ENCODE measurements at places on chromosomes 1 and 21. TPM values are rescaled to one million over a fixed set of nuclear protein-coding genes. Genes with fewer than 3 reads are reported as not detected.

The C1orf141 gene
- total RNA-seq = 11.4 TPM

GRCh38 chr1:23178414-23178813 lies 9.8 kb upstream of the LUZP1 start:
- no peaks in the 10 kb centered on the region for H3K36me3 ChIP-seq
- H3K4me1 ChIP-seq = peaks cover 6% of the 10 kb centered on the region
- no peak overlapping the region for H3K4me3 ChIP-seq
- H3K27ac ChIP-seq = peak overlapping the region; percentile 93

GRCh38 chr21:14403681-14404318 lies 20.9 kb upstream of the HSPA13 start:
- H3K36me3 ChIP-seq = no peaks in the 10 kb centered on the region
- H3K27ac ChIP-seq = no peak overlapping the region
- no peaks in the 10 kb centered on the region for H3K4me1 ChIP-seq
- DNase-seq = no peak
- no peak overlapping the region for H3K4me3 ChIP-seq

- no peaks in the 10 kb centered on the region for H3K36me3 ChIP-seq
- H3K27ac ChIP-seq = no peak overlapping the region
- no peak for DNase-seq
- no peaks in the 10 kb centered on the region for H3K27me3 ChIP-seq
These were observed 105.3 kb downstream of the PTGS2 start for GRCh38 chr1:186574926-186575325.

DNA sequence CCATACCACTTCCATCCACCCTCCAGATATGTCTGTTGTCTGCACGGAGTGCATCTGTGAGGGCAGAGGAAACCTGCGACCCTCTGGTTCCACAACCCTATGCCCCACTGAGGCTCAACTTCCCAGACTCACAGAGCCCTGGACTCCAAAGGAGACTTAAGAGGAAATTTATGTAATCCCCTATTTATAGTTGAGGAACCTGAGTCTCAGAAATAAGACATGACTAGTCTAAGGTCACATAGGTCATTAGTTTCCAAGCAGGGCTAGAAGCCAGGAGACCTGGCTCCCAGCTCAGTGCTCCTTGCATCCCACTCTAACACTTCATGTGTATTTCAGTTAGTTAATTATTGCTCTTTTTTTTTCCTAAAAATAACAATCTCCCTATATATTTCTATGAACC lies 15.7 kb upstream of the LEMD1 start:
- H3K4me1 ChIP-seq = peaks cover 22% of the 10 kb centered on the region
- H3K36me3 ChIP-seq = no peaks in the 10 kb centered on the region
- no peak overlapping the region for H3K27ac ChIP-seq

DNA sequence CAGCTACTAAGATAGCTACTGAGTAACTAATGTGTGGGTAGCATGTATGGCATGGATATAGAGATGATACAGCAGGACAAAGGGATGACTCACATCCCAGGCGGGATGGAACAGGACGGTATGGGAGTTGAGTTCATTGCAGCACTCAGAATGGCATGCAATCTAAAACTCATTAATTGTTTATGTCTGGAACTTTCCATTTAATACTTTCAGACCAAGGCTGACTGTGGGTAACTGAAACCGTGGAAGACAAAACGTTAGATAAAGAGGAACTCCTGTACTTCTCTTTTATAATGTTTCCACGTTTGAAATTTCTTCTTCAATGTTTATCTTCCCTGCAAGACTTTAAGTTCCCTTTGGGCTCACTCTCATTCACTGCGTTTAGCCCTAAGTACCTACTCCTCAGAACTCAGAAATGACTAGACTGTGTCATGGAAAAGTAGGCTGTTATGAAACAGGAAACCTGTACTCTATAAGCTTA lies 151.9 kb downstream of the MAGI3 start:
- H3K27me3 ChIP-seq = no peaks in the 10 kb centered on the region
- no peaks in the 10 kb centered on the region for H3K36me3 ChIP-seq
- H3K4me1 ChIP-seq = no peaks in the 10 kb centered on the region
- no peak overlapping the region for H3K4me3 ChIP-seq
- no peak overlapping the region for H3K27ac ChIP-seq

DNA sequence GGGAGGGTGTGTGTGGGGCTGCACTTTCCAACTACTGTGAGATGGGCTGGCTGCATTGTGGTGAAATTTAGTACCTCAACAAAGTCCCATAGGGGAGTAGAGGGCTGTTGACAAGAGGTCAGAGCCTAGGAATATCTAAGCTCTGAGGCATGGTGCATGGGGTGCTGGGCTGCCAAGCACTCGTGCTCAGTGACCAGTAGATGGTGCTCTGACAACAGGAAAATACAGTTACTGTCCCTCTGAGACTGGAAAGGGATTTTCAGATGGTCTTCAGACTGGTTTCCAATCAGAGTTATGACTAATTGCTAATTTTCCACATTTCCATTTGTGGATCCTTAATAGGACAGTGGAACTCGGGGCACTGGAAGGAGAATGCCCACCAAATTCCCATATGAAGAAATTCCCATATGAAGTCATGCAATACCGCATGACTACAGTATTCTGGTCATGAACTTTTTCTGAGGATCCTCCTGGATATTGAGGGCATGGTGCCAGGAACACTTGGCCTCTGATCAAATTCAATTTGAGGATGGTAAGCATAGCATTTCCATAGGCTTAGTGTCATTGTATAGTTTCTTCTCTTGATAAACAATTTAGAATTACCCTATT lies 4.1 kb upstream of the CACNA1E start:
- H3K4me3 ChIP-seq = no peak overlapping the region
- no peaks in the 10 kb centered on the region for H3K36me3 ChIP-seq
- peaks cover 41% of the 10 kb centered on the region for H3K27me3 ChIP-seq
- peak; percentile 82 for DNase-seq
- no peaks in the 10 kb centered on the region for H3K4me1 ChIP-seq
- H3K27ac ChIP-seq = no peak overlapping the region

The CAMK2N1 gene
- total RNA-seq = 44.3 TPM

The ZNF436 gene
- total RNA-seq = 30.9 TPM

GRCh38 chr1:109838838-109839240 lies 71.8 kb upstream of the CSF1 start:
- H3K27ac ChIP-seq = no peak overlapping the region
- H3K4me1 ChIP-seq = no peaks in the 10 kb centered on the region
- no peaks in the 10 kb centered on the region for H3K27me3 ChIP-seq
- no peaks in the 10 kb centered on the region for H3K36me3 ChIP-seq

DNA sequence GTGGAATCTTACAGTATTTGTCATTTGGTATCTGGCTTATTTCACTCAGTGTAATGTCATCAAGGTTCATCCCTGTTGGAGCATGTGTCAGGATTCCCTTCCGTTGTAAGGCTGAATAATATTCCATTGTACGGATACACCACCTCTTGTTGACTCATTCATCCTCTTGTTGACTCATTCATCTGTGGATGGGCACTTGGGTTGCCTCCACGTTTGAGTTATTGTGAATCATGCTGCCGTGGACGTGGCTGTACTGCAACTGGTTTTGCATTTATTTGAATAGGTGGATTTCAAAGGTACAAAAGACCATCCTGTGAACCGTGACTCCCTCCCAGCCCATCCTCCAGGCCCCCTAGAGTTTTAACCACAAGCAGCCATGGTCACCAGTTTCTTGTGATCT lies 11.9 kb upstream of the TCP10L start:
- H3K36me3 ChIP-seq = peaks cover 13% of the 10 kb centered on the region
- no peaks in the 10 kb centered on the region for H3K4me1 ChIP-seq

DNA sequence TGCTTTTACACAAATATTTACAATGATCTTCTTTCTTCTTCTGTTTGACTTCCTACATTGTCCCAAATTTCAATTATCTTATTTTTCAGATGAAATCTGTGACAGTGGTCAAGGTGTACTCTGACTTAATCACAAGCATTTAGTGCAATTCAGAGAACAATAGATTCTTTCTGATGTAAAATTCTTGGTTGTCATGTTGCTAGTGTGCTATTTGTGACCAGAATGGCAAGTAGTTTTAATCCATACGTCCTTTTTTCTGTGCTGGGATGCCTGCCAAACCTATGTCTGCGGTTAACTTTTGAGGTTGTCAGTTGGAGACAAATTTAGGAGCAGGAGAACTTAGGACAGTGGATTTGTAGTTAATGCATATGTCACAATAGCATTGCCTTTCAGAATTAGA lies 31.0 kb downstream of the NCAM2 start:
- no peak overlapping the region for H3K4me3 ChIP-seq
- H3K27me3 ChIP-seq = no peaks in the 10 kb centered on the region
- no peaks in the 10 kb centered on the region for H3K4me1 ChIP-seq
- no peak for DNase-seq

The PTCH2 gene
- 0.94 TPM for total RNA-seq

DNA sequence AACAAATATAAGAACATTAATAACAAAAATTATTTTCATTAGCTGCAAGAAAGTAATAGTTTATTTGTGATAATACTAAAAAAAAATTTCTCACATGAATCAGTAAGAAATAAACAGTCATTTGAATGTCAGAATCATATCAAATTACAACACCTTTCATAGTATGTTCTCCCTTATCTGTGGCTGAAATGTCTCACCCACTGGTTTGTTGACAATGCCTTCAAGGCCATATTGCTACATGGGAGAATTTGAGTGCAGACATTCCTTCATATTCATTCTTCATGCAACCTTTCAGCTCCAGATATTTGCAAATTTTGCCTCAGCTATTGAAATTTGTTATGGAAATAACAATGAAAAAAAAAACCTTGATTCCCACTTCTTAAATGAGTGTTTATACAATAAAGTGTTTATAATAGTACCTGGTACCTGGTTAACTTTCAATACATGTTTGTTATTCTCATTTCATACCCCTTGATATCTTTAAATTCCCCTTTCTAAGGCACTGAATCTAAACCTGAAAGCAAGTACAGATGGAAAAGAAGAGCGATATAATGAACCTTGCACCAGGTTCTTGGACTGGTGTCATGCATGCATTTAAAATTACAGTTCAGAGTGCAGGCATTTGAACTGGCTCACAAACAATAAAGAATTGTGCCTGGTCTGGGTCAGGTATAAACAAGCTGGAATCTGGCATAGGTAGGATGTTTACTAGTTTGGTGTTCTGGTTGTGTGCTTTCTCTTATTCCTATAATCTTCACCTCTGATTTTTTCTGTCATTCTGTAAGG lies 242.2 kb upstream of the ADGRL2 start:
- no peaks in the 10 kb centered on the region for H3K27me3 ChIP-seq
- no peaks in the 10 kb centered on the region for H3K36me3 ChIP-seq
- DNase-seq = no peak
- H3K27ac ChIP-seq = no peak overlapping the region
- no peaks in the 10 kb centered on the region for H3K4me1 ChIP-seq

The PLCH2 gene
- 7.9 TPM for total RNA-seq

The USH2A gene
- total RNA-seq = 0.11 TPM

The AGMAT gene
- 0.40 TPM for total RNA-seq

DNA sequence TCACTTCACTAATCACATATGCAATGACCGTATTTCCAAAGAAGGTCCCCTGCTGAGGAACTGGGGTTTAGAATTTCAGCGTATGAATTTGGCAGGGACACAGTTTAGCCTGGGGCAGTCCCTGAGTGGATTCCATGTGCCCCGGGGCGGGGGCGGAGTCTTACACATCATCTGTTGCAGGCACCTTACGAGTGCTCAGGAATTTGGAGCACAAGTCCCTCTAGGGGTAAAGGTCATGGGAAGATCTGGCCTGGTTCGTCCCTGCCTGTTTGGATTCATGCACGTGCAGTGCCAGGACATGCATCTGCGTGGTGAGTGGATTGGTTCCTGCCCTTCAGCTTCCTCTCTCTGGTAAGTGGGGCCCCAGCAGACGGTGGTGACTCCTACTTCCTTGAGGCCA lies 208.3 kb upstream of the C1orf174 start:
- H3K4me3 ChIP-seq = no peak overlapping the region
- no peak overlapping the region for H3K27ac ChIP-seq
- no peaks in the 10 kb centered on the region for H3K36me3 ChIP-seq
- H3K27me3 ChIP-seq = no peaks in the 10 kb centered on the region
- no peaks in the 10 kb centered on the region for H3K4me1 ChIP-seq

DNA sequence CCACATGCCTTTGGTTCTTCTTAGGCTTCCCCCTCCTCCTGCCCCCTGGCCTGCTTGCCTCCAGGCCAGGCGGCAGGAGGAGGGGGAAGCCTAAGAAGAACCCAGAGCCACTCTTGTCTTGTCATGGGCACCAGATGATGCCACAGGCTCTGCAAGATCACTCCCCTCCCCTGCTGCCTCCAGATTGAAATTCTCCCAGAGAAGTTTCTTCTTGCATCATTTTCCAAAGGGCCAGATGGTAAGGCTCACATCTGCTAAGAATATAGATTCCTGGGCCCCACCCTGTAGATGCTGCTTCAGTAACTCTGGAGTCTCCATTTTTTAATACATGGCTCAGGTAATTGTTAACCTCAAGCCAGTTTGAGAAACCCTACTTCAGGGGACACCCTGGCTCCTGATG lies 60.8 kb downstream of the FAM163A start:
- no peak overlapping the region for H3K4me3 ChIP-seq
- no peak for DNase-seq
- H3K36me3 ChIP-seq = no peaks in the 10 kb centered on the region
- no peaks in the 10 kb centered on the region for H3K27me3 ChIP-seq
- H3K4me1 ChIP-seq = no peaks in the 10 kb centered on the region
- no peak overlapping the region for H3K27ac ChIP-seq

The ADGRL2 gene
- 72.8 TPM for total RNA-seq

DNA sequence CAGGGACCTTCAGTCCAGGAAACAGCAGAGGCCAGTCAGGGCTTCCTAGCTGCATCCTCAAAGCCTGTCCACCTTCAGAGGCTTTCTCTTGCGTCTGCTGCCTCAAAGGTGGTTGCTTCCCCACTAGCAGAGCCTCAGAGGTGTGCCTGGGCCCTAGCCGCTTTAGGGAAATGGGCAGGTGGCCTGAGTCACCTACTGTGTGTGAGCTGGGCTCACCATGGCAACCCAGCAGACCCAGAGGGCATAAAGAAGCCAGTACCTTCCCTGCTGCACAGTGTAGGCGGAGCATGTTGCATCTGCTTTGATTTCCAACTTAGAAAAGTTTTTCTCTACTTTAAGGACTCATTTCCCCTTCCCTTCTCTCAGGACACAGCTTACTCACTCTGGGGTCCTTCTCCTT lies 12.5 kb downstream of the SLC9A1 start:
- H3K27ac ChIP-seq = no peak overlapping the region
- no peaks in the 10 kb centered on the region for H3K27me3 ChIP-seq
- DNase-seq = no peak
- H3K4me1 ChIP-seq = peaks cover 18% of the 10 kb centered on the region
- no peak overlapping the region for H3K4me3 ChIP-seq

GRCh38 chr21:41052820-41053555 lies 115.0 kb upstream of the BACE2 start:
- no peak overlapping the region for H3K27ac ChIP-seq
- no peaks in the 10 kb centered on the region for H3K36me3 ChIP-seq
- DNase-seq = no peak

Measured in lung (tissue), 17 donors.